Mucosa of descending colon (tissue), 3 donors: ENCODE measurements at places on chromosomes 12 and 14.
A peak's percentile ranks its signal among the peaks of the same experiment; 100 is the strongest.

GRCh38 chr12:46468813-46469212 lies 96.2 kb upstream of the SLC38A2 start:
- DNase-seq = no peak

GRCh38 chr12:69676257-69677012 lies 22.7 kb downstream of the BEST3 start:
- DNase-seq = no peak

GRCh38 chr12:69240631-69240995 lies 1.2 kb downstream of the CPSF6 start:
- no peak for DNase-seq

- no peak for DNase-seq
Observed at GRCh38 chr14:101030586-101030985, 127.1 kb upstream of the RTL1 start.

GRCh38 chr12:110778833-110779577 lies 36.3 kb upstream of the PPP1CC start:
- no peak for DNase-seq

DNA sequence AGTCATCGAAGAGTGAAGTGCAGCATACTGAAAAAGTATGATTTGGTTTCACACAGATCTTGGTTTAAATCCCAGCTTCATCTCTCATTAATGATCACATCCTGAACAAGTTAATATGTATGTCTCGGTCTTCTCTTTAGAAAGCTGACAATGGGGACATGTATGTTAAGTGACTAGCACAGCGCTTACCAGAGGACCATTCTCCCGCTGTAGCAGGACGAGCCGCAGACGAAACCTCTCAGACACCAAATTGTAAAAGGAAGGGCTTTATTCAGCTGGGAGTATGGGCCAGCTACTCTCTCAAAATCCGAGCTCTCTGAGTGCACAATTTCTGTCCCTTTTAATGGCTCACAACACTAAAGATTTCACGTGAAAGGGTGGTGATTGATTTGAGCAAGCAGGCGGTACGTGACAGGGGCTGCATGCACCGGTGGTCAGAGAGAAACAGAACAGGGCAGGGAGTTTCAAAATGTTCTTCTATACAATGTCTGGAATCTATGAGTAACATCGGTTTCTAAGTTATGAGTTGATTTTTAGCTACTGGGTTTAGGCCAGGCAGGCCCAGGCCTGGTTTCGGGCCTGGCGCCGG lies 682.4 kb downstream of the DIO2 start:
- DNase-seq = no peak

DNA sequence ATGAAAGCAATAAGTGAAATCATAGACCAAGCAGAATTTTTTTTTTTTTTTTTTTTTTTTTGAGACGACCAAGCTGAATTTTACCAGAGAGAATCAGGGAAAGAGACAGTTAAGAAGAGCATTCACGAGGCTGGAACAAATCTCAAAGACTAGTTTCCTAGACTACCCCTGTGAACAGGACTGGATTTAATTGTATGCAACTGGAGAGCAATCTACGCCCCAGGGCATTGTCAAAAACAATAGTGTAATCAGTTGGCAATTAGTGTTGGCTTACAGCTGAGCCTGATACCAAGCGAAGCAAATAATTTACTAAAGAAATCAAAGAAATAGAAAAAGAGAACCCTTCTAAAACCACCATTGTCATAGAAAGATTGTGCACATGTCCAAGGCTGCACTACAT lies 232.9 kb upstream of the CPNE8 start:
- no peak for DNase-seq

- DNase-seq = no peak
Observed at GRCh38 chr12:15143467-15143866, 77.8 kb downstream of the RERG start.

DNA sequence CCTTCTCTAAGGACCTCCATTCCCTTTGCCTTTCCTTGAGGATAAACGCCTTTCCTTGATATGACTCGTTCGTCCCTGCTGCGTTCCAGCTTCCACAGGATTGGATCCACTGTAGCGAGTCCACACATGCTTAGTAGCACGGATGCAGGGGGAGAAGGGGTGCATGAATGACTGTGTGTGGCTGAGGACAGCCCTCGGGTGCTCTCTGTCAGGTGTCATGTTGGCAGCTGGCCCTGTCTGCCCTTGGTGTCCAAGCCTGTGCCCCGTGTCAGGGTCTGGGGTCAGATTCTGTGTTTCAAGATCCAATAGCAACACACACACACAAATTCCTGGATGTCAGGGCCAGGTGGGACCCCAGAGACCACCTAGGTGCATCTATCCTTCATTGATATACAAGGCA lies 17.5 kb upstream of the KRT80 start:
- DNase-seq = peak; percentile 17

GRCh38 chr12:105920161-105920684 lies 218.5 kb downstream of the NUAK1 start:
- DNase-seq = no peak

DNA sequence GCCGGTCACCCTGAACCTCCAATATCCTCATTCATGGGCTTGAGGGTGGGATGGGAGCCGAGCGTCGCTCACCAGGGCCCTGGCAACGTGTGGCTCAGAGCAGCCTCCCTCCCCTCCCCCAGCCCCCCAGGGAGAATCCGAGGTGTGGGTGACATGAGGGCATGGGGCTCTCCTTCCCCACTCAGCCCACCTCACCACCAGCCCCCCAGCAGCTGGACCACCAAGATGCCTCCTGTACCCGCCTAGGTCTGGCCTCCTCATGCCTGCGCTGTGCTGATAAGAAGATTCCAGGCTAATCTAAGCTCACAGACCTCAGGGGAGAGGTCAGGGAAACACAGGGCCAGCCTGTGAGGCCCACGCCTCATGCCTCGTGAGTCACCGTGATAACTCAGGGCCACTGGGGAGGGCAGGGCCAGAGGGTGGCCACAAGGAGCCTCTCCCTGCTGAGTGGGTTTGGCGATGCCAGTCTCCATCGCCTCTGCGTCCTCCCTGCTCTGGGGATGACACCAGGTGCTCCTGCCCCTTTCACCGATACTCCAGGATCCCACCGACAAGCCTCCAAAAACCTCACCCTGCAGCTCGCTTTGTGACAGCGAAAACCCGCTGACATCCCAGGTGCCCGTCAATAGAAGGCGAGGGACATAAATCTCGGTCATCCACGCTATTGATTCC lies 56.9 kb downstream of the TESC start:
- DNase-seq = peak; percentile 41

DNA sequence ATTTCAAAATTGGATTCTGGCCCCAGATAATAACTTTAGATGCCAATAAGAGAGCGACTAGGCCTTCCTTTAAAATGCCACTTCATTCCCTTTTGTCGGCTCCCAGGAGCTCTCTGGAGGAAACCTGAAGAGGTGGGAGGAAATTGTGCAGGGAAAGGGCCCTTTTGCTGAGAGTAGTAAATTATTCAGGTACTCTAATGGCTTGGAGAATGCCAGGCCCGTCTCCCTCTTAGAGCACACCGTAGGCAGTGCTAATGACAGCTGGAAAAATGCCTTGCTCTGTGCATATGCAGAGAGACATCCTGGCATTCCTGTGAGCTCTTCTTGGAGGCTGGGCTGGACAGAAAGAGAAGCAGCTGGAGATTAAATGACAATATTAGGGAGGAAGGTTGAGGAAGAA lies 115.0 kb upstream of the RPH3A start:
- DNase-seq = no peak

GRCh38 chr12:117792471-117792870 lies 176.3 kb downstream of the KSR2 start:
- no peak for DNase-seq

DNA sequence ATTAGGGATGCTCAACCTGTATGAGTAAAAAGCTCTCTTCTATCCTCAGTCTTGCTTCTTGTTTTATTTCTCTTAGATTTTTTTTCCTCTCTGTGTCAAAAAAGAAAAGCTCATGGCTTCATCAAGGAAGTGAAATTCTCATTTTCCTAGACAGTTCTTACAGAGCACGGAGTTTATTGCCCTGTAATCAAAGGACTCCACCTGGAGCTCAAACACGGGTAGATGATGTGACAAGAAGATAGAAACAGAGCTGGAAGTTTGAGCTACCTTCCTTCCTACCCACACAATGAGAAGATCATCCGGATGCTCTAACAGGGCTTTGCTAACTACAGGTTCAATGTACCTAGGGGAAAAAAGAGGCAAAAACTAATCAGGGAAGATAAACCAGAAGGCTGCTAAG lies 564.8 kb downstream of the MED13L start:
- peak; percentile 38 for DNase-seq

DNA sequence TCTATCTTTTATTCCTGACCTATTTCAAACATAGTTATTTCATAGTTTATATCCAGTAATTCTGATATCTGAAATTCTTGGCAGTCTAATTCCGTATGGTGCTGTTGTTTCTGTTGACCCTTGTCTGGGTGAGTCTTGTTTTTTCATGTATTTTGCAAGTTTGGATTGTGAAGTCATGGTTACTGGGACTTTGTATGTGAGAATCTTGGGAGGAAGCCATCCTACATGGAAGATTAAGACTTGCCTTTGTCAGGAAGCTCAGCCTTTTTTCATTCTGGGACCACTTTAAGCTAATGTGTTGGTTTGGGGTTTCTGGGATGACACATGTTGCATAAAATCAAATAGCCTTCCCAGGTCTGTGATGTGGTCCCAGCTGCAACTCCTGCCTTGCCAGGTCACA lies 191.6 kb upstream of the E2F7 start:
- no peak for DNase-seq

GRCh38 chr14:61558271-61558670 lies 137.0 kb upstream of the HIF1A start:
- no peak for DNase-seq

- DNase-seq = no peak
Observed at GRCh38 chr12:91852634-91853033, 293.0 kb downstream of the BTG1 start.

GRCh38 chr12:124028555-124028925 lies 55.5 kb downstream of the ZNF664 start:
- no peak for DNase-seq

DNA sequence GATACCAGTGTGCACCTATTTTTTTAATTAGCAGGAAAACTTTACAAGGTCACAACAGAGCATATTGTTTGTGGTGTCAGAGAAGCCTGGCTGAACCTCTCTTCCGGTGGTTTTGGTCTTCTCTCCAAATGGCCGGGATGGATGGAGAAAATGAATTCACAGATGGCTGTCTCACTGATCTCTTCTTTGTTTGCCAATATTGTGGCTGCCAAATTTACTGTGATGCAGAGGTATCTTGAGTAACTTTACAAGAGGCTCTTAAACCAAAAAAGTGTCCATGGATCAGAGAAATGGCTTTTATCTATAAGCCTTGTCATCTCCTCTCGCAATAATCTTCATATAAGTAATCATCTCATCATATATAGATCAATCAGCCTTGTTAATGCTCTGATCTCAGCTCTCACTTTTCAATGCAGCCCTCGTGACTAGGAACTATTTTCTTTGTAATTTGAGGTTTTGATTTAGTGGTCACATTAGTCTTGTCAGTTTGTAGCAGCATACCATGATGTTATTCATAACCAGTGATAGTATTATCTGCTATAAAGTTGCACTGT lies 308.1 kb downstream of the EGLN3 start:
- no peak for DNase-seq

DNA sequence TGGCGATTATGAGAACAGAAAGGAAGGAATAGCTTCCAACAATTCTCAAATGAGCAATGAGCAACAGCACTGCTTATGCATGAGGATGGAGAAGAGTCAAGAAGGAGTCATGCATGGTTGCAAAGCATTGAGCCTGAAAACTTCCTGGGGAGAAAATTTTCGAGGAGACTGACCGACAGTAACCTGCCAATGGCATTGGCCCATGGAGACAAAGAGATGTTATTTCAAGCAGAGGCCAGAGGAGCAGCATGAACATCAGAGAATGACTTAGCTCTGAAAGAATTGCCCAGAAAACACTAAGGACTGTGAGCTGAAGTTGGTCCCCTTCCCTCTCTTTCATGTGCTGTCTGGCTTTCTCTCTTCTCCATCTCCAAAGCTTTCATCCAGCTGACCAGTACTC lies 343.4 kb downstream of the ADAMTS20 start:
- no peak for DNase-seq

DNA sequence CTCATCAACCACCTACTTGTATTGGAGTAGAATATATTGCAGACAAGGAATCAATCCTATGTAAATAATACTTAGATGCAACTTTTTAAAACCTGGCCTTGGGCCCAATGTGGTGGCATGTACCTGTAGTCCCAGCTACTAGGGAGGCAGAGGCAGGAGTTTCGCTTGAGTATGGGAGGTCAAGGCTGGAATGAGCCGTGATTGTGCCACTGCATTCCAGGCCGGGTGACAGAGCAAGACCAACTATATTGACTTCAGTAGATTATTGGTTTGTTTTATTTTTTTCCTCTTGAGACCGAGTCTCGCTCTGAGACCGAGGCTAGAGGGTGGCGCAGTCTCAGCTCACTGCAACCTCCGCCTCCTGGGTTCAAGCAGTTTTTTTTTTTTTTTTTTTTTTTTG lies 3.6 kb downstream of the LARP4 start:
- no peak for DNase-seq

DNA sequence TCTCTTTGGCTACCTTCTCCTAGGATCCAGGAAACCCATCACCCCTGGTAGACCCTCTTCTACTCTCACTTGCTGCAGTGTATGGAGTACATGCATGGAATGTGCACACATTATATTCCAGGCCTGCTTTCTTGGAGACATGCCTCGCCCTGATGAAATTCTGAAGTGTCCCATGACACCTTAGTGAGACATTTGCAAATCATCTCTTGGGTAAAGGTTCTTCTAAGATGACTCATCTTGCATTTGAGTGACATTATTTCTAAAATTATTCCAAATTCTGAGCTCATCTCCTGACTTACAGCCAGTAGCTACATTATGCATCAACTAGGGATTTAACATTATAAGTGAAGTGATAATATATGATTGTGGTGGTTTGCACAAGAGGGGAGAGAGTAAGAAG lies 49.8 kb downstream of the SDR9C7 start:
- no peak for DNase-seq

DNA sequence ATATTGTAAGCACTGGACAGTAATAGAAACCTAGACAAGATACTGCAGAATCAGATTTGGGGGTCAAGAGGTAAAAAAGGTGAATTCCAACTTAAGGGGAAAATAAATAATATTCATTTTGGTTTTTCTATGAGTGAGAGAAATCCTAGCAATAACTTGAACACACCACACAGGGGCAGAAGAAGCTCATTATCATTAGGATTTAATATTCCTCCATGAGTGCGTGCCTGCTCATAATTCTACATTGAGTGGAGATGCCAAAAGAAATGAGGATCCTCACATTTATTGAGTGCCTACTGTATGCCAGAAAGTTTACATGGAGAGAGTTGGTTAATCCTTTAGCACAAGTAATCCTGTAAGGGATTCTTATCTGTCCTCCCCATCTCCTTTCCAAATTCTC lies 40.5 kb upstream of the C14orf132 start:
- DNase-seq = no peak

- DNase-seq = no peak
Observed at GRCh38 chr14:69038455-69039287, 59.6 kb upstream of the ACTN1 start.

- DNase-seq = peak; percentile 57
Observed at GRCh38 chr12:16385782-16386646, 38.6 kb downstream of the MGST1 start.

DNA sequence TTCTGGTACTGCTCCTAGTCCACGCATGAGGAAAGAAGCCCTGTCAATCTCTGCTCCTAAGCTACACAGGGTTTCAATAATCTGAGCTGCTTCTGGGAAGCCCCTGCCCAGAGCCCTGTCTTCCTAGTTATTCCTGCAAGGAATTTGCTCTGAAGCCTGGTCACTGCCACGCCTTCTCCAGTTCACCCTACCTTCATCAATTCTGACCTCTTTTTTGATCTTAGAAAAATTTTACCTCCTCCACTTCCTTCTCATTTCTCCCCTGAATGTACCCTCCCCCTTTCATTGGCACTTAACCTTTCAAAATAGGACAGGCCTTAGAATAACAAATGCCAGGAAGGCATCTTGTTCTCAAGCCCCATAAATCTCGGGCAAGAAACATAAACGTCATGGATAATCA lies 14.9 kb upstream of the LRRK2 start:
- DNase-seq = no peak
